ENCODE measurements at places on chromosomes 3 and 15. TPM values are rescaled to one million over a fixed set of nuclear protein-coding genes. Genes with fewer than 3 reads are reported as not detected.

SLTM gene
- 131 TPM for total RNA-seq

RNF111 gene
- 41.0 TPM for total RNA-seq

COPS2 gene
- total RNA-seq, result 128 TPM

DNA sequence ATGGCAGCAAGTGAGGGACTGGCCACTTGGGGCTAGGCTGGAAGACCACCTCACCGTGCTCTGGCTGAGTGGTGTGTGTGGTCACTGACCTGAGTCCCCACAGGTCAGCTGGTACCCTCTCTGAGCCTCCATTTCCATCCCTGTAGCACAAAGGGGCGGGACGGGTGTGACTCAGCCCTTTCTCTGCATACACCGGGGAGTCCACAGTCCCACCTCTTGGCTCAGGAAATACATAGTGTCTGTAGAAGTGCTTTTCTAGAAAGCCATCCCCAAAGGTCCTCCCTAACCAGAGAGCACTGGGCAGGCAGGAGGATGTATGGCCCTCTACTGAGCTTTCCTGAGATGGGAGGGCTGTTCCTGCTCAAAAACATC lies 27.2 kb downstream of the WNT7A start:
- ATAC-seq, result peak; percentile 53

Measured in motor neuron (in vitro differentiated cells).